ENCODE measurements at places on chromosomes 3 and 15.

GRCh38 chr3:177842743-177843734, 645.8 kb upstream of the TBL1XR1 start:
- DNase-seq: no peak

DNA sequence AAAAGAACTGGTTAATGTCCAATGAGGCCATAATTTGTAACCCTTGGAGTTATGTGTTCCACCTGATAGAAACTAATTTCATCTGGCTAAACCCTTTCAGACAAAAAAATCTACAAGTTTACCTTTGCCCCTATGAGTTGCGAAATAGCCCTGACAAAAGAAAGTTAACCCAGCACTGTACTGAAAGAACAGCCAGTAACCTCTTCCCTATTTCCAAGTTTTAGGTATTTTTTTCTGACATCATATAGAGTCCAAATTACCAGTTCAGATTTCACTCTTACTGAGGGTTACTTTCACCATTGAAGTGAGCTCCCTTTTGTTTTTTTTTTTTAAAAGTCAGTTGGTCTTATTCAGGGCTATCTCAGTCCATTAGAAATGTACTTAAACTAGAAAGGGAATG, 42.8 kb upstream of the PTPRG start:
- no peak for DNase-seq

GRCh38 chr3:41711651-41712050, 250.3 kb downstream of the ULK4 start:
- peak; percentile 18 for DNase-seq

DNA sequence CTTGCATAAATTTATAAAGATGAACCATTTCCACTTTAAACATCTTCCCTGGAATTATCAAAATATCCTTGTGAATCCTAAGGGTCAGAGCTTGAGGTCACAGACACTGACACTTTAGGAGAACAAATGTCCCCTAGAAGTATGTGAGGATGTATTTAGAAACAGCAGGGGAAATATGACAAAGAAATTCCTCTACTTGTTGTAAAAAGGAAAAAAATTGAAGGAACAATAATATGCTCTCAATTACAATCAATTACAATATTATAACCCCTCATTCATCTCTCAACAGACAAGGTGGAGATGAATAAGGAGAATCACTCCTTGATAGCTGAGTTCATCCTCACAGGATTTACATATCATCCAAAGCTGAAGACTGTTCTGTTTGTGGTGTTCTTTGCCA, at the start of gene OR5K3:
OR5K3 (plus strand) TSS at position 301 of the 400 bp plus-strand sequence; CDS start at position 301, 0 bp downstream.
- no peak for DNase-seq

GRCh38 chr15:51672155-51672687, 9.1 kb upstream of the SCG3 start:
- DNase-seq: no peak

- peak; percentile 100 for DNase-seq
These were observed at the start of gene OXSR1 for GRCh38 chr3:38164952-38165721. TSS of gene OXSR1 (plus strand) at chr3:38165537. CDS start at chr3:38165877, 340 bp downstream.

DNA sequence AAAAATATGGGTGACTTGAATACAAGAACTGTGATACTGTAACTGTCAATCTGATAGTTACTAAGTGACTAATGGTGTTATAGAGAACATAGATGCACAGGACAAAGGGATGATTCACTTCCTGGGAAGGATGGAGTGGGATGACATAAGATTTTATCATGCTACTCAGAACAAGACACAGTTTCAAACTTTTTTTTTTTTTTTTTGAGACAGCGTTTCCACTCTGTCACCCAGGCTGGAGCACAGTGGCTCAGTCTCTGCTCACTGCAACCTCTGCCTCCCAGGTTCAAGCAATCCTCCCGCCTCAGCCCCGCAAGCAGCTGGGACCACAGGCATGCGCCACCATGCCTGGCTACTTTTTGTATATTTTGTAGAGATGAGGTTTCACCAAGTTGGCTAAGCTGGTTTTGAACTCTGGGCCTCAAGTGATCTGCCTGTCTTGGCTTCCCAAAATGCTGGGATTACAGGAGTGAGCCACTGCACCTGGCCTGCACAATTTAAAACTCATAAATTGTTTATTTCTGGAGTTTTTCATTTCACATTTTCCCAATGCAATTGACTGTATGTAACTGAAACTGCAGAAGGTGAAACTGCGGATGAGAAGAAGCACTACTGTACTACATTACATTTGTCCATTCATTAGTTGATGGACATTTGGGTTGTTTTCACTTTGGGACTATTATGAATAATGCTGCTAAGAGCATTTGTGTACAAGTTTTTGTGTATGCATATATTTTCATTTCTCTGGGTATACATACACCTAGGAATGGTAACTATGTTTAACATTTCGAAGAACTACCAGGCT, 40.6 kb downstream of the ADIPOQ start:
- DNase-seq: peak; percentile 60

Measured in fibroblast of the conjunctiva (primary cell).